T-helper 22 cell (primary cell): ENCODE measurements at places on chromosomes 1 and 21.

DNA sequence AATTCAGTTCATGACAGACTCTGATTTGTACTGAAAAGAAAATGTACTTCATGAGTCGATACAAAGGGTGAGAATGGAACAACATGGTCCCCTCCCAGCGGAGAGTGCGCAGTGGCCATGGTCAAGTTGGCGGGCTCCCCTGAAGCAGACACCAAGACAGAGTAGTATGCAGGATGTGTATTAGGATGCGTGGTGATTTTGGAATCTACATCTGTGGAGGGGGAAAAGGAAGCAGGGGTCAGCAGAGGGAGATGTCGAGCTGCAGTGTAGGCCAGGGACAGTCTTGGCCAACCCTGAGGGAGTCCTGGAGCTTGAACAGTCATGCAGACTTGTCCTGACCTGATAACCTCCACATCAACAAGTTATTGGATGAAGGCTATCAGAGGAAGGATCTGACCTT is 481.0 kb downstream of the OMA1 start:
- DNase-seq = no peak

DNA sequence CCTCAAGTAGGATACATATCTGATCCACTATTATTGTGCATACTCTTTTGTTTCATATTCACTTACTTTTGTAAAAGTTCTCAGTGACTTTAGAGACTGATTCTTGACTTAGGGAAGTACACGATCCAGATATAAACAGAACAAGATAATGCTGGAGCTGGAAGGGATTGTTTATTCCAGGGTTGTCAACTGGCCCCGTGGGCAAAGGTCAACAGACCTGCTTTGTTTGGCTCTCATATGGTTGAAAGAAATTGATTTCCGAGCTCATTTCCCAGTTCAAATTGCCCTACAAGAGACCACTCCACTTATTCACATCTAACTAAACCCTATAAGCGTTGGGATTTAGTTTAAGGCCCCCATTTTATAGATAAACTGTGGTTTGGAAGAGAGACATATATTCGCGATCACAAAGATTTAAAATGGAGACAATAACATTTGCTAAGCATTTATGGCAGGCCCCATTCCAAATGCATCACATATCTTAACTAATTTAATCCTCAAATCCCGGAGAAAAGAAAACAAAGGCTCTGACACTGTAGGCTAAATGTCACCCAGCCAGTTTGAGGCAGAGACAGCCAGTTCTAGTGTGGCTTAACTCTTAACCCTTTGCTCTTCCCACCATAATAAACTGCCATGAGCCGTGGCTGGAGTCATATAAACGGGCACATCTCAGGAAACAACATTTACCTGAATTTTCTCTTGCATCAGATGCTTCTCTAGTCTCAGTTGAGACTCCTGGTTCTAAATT is 20.6 kb downstream of the REG4 start:
- DNase-seq = no peak

DNA sequence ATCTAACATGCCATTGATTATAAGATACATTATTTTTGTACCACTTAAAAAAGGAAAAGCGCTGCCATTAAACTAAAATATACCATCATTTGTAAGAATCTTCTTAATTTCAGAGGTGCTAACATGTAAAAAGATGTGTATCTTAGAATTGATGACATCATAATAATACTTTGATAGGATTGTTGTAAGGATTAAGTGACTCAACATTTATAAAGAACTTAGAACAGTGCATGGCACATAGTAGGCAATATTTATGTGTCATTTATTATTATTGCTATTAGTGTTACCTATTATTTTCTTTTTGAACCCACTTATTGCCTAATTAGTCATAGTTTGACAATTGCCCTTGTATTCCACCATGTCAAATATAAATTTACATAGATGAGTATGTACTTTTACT is 21.8 kb downstream of the HIPK1 start:
- no peak for DNase-seq

DNA sequence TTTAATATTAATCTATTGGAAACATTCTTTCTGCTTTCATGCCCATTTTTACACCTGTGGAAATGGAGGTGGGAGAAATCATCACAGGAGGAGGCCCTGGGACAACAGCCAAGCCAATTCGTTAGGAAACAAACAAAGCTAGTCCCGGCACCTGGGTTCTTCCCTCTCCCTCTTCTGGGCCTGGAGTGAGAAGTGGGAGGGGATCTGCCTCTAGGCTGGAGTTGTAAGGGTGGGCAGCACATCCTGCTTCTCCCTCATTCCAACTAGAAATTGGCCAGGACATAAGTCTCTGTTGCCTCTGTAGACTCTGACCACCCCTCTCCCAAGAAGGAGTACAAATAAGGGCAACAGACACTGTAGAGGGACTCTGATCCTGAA is 20.2 kb upstream of the ERO1B start:
- DNase-seq = no peak

DNA sequence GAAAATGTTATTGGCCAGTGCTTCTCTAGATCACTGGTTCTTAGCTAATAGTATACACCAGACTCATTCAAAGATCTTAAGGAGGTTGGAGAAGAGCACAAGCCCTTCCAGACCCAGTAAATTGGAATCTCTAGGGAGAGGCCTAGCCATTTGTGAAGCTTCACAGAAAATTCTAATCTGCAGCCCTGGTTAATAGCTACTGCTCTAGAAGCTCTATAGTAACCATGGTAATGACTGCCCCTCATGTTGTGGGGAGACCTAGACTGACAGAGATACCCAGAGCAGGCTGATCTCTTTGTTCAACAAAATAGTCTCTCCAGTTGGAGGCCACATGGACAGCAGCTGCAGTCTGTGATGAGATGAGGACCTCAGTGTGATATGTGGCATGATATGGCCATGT is 31.7 kb downstream of the ARID1A start:
- no peak for DNase-seq
